T-helper 22 cell (primary cell): ENCODE measurements at places on chromosomes 11 and 22.

- DNase-seq = no peak
Observed at GRCh38 chr11:62472063-62472884, 53.4 kb downstream of the SCGB1A1 start.

DNA sequence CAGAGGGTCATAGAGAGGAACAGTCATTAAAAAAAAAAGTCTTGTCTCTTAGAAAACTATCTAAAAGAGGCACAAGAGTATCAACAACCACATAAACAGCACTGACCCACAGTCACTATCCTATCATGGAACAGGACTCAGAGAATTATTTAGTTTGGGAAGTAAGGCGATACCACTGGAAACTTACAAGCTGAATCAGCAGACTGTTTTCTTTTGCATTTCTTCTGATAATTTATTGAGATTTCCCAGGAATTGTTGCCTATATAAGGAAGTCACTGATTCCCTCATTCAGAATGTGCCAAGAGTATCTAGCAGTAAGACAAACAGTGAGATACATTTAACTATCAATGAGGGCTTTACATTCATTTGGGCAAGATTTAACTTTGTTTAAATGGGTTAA, 304.1 kb downstream of the GUCY1A2 start:
- DNase-seq = no peak

DNA sequence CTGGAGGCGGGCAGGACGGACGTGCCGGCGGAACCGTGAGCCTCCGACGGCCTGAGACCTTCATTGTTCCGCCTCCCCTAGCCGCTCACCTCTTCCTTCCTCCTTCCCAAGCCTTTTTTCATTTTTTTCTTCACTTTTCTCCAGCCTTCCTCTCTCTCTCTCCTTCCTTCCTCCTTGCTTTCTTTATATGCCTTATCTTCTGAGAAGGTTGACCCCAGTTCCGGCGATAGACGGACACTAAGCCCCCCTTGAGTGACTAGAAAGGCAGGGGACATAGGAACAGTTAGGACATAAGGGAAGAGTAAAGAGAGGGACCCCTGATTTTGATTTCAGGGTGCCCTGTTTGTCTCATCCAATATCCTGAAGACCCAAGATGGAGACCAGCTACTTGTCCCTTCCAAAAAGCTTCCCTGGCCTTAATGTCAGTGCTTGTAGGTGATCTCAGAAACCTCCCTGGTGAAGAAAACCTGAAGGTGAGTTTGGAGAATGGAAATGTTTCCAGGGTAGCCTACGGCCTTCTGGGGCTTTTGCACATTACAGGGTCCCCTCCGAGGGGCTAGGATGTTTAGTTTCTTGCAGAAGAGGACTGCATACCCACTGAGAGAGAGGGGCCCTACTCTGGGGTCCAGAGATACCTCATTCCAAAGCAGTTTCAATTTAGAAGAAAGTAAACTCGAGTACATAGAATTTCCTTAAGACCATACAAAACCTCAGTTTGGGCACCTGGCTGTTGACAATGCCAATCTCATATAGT, 3.5 kb downstream of the ADM start:
- no peak for DNase-seq

GRCh38 chr11:68569357-68569756, 108.8 kb downstream of the PPP6R3 start:
- DNase-seq = no peak

- no peak for DNase-seq
Observed at GRCh38 chr11:29773656-29774264, 243.1 kb downstream of the KCNA4 start.

- peak; percentile 86 for DNase-seq
Observed at GRCh38 chr22:20020533-20021195, at the start of gene TANGO2. Gene TANGO2, plus strand, starts transcription at chr22:20021110. Its CDS starts 15,689 bp downstream, at chr22:20036799.

DNA sequence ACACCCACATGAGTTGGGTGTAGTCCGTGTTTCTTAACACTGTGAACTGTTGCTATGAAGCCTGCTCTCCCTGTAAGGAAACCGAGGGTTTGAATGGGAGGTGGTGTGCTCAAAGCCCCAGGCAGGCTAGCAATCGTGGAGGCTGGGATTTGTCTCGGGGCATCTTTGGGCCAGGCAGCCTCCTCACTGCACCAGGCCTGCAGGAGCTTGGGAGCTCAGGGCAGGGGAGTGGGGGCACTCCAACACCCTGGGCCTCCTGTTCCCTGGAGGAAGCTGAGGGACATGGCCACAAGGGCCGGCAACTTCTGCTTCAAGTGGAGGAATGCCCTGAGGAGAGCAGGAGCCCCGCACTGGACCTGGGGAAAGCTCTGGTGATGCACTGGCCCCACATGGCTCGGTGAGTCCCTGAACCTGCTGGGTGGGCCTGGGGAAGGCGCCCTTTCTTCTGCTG, 164.7 kb upstream of the B3GAT1 start:
- no peak for DNase-seq

DNA sequence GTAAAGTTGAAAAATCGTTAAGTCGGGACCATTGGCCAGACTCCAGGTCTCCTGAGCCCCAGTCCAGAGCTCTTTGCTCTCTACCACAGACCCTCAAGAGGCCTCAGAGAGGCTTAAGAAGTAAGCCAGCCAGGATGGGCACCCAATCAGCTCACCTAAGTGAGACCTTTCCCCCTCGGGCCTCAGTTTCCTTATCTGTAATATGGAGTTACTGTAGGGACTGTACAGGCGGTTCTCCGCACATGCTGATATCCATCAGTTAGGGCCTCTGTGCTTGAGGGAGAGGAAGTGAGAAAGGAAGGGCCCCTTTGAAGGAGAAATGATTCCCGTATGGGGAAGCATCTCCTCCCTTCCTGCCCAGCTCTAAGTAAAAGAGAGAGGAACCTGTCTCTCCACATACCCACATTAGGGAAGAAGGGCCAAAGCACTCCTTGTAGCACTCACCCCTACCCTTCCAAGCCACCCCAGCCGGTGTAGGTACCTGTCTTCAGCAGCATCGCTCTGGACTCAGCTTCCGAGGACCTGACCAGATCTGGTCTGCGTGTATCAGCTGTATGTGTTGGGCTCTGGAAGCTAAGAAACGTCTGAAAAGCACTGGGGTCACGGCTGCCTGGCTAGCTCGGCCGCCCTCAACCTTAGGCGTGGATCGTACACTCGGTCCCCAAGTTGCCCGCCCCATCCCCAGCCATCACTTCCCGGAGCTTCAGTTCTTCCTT, 653 bp downstream of the NAGA start:
- no peak for DNase-seq

DNA sequence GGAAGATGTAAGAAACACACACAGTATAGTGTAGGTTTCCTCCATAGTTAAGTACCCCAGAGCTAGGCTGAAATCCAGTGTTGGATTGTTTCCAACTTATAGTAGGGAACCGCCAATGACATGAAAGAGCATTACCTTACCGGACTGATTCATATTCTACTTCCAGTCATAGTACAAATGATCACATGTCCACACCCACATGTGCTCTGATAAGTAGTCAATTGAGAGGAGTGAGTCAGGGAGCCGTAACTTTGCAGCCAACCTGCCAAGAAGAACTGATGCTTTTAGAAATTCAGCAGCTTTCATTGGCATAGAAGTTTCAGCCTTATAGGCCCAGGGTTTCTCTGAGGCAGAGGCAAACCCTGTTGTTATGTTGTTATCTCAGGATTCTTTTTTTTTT, 240.6 kb downstream of the ETS1 start:
- DNase-seq = no peak

GRCh38 chr11:17352950-17353820, 1.6 kb downstream of the NCR3LG1 start:
- DNase-seq = peak; percentile 24

- DNase-seq = no peak
Observed at GRCh38 chr11:69978841-69979614, 99.1 kb upstream of the ANO1 start.

GRCh38 chr11:10205928-10206327, 88.1 kb downstream of the SBF2 start:
- DNase-seq = no peak

GRCh38 chr11:35084817-35085440, 54.0 kb upstream of the CD44 start:
- DNase-seq = no peak

- DNase-seq = no peak
Observed at GRCh38 chr11:61545341-61545740, 35.5 kb downstream of the SYT7 start.

GRCh38 chr11:33835143-33835878, 56.6 kb downstream of the LMO2 start:
- DNase-seq = no peak

- DNase-seq = no peak
Observed at GRCh38 chr11:35014346-35014745, 97.9 kb downstream of the PDHX start.

- DNase-seq = no peak
Observed at GRCh38 chr11:68889948-68890446, 13.6 kb downstream of the MRPL21 start.

DNA sequence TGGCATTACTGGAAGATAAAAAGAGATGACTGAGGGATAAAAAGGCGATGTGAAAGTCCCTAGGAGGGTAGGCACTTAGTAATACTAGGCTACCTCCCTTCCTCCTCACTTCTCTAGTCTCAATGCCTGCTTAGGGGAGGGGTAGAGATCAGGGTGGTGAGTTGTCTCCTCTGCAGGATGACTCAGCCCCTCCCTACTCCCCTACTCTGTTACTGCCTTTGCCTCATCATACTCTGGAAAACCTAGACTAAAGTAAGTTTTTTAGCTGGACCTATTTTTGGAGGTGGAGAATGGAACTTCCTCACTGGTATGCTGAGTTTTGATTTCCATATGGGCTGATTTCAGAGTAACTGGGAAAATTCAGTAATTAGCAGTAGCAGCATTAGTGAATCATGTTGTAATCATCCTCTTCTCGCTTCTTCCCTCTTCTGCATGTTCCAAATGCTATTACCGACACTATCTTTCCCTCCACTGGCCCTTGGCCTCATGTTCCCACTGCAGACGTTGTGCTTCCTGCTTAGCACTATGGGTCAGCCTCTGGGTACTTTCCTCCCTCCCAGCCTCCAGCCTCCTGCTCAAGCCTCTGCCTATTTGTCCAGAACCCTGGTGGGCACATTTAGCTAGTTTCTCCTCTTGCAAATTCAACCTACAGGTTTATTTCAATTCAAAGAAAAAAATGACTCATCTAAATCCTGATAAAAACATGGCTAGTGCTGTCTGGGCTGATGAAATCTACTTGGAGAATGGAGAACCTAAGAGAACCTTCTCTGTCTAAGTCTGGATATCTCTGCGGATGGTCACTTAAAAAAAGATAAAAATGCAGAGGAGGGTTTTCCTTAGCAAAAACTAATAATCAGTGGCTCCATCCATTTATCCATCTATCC, 281.7 kb downstream of the ST3GAL4 start:
- DNase-seq = no peak

DNA sequence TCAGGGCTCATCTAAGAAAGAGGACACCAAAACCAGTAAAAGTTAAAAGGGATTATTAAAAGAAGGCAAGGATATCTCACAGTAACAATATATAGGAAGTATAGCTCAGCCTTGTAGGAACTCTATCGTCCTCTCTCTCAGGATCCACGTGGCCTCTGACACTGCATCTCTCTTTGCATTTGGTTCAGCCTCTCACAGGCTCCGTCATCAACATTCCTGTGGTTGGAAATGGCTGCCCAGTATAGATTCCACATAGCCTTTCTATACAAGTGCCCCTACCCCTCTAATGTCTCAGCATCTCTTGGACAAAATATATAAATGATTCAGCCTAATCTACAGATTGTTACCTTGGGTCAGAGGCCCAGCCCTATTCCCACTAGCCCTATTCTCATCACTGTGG, 101.3 kb upstream of the DBX1 start:
- no peak for DNase-seq

GRCh38 chr22:22944268-22944985, 56.8 kb downstream of the IGLL5 start:
- DNase-seq = no peak

DNA sequence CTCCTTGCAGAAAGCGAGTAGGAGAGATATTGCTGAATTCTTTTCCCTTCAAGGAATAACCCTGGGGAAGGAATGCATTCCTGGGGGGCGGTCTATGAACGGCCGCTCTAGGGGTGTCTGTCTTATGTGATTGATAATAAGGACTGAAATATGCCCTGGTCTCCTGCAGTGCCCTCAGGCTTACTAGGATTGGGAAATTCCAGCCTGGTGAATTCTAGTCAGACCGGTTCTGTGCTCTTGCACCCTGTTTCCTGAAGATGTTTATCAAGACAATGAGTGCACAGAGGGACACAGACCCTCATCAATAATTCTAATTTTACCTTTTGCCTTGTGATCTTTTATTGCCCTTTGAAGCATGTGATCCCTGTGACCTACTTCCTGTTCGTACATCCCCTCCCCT, 140.7 kb downstream of the LUZP2 start:
- no peak for DNase-seq

DNA sequence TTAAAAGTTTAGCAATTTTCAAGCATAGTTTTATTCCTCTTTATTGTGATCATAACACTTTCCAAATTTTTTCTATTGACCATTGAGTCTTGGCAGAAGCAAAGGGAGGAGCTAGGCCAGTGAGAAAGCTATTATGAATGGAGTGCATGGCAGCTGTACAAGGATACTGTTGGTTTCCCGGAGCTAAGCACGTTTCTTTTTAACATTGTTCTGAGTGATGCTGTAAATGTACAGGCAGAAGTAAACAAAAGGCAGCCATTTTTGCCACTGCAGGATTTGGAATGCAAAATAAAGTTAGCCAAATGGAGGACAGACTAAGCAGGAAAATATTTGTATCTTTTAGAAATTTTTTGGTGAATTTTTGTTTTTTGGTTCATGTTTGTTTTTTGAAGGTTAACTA, 16.2 kb downstream of the CBL start:
- no peak for DNase-seq

DNA sequence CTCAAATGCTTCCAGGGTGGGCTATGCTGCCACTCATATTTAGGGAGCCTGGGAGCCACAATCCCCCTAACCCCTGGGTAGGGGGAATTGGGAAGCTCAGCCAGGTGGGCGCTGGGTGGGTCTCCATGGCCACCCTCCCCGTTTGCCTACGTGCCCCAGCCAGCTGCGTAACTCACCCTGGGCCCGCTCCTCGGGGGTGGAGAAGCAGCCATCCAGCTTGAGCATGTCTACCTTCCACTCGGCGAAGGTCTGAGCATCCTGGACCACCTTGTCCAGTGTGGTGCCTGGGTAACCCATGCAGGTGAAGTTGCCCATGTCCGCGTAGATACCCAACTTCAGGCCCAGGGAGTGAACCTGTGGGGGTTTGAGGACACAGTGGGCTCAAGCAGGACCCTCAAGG, 3.7 kb downstream of the NAGA start:
- no peak for DNase-seq
